AG04450 (cell line): ENCODE measurements at places on chromosomes 3 and 15. TPM values are rescaled to one million over a fixed set of nuclear protein-coding genes. Genes with fewer than 3 reads are reported as not detected.

TMEM212 gene
- not detected in 2 replicates for polyA plus RNA-seq

ISY1 gene
- polyA plus RNA-seq: 29.7 and 34.3 TPM in 2 replicates

DNA sequence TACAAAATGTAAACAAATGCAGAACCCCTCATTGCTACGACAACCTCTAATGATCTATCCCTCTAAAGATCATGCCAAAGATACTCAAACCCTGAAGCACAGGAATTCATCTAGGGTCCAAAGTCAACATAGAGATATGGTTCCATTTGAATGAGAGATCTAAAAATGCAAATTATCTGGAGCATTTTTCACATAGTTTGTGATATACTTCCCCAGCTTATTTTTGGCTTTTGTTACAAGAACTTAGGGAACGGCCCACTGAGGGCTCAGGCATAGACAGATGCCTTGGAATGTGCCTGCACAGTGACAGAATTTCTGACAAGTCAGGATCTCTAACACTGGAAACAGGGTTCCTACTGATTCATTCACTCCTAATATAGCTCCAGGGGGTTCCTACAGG, 258.9 kb upstream of the THBS1 start:
- no peak for DNase-seq

- DNase-seq: no peak
Measured at GRCh38 chr3:2838546-2839157, 271.5 kb downstream of the IL5RA start.

GRCh38 chr3:53835257-53835656, 11.0 kb downstream of the CHDH start:
- no peak for DNase-seq
